ENCODE measurements at places on chromosomes 3 and 15.

GRCh38 chr3:49121132-49121736, 611 bp upstream of the USP19 start:
- DNase-seq = no peak

DNA sequence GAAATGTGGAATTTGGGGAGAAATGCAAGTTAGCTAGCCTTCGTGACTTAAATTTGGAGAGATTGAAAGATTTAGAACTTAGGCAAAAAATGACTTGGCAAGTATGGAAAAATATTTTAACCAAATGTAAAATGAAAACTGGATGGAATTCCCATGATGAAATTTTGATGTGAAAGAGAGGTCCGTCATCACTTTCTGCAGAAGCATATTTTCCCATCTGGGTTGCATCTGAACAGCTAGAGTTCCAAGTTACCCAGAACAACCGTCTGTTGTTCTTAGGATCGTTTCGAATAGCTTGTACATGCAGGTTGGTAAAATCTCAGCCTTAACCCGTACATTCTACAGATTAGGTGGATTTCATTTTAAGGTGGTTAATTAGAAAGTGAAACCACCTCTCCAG, 136.3 kb downstream of the GHSR start:
- no peak for DNase-seq

DNA sequence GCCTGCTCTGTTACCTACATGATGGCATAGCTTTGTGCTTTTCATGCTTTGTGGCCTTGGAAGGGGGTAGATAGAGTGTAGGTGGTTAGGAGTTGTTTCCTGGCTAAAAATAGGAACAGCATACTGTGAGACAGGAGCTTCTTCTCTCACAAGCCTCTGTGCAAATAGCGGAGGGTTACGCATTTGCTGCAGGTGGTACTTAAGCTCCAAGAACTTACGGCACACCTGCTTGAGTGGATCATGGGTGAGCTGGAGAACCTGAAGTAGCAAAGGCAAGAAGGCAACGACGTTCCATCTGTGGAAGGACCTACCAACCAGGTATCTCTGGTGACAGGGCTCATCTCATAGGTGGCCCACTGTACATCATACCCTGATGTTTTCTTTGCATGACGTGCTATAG, 66.0 kb downstream of the ST6GAL1 start:
- DNase-seq = no peak

- DNase-seq = no peak
These were observed 25.2 kb downstream of the EXD1 start for GRCh38 chr15:41205315-41205714.

- no peak for DNase-seq
These were observed 160.4 kb downstream of the CHL1 start for GRCh38 chr3:356952-357351.

GRCh38 chr3:27649277-27649676, 72.8 kb downstream of the EOMES start:
- no peak for DNase-seq

All from stimulated activated CD8-positive, alpha-beta memory T cell treated with anti-CD3 and anti-CD28 coated beads, Interleukin-2, amount 100 ng/mL, for 1 hour (primary cell).